ENCODE measurements at places on chromosomes 3 and 15. TPM values are rescaled to one million over a fixed set of nuclear protein-coding genes. Genes with fewer than 3 reads are reported as not detected.

Gene ARL8B
- 61.8 TPM for total RNA-seq

Gene ZCWPW2
- total RNA-seq, result 4.0 TPM

Gene TMPRSS7
- total RNA-seq, result not detected

Gene CXCR6
- total RNA-seq, result 0.46 TPM

Gene PSMA4
- 93.7 TPM for total RNA-seq

All from right cardiac atrium (tissue), 5 donors.